Activated CD4-positive, alpha-beta T cell treated with anti-CD3 and anti-CD28 coated beads for 36 hours (primary cell): ENCODE measurements at places on chromosomes 11 and 22. TPM values are rescaled to one million over a fixed set of nuclear protein-coding genes. Genes with fewer than 3 reads are reported as not detected.

GRCh38 chr11:62726156-62726914 is 922 bp downstream of the HNRNPUL2 start:
- peak overlapping the region; percentile 87 for H3K4me3 ChIP-seq
- H3K27ac ChIP-seq, result peak overlapping the region; percentile 91
- peaks cover 42% of the 10 kb centered on the region for H3K4me1 ChIP-seq
- H3K27me3 ChIP-seq, result no peaks in the 10 kb centered on the region

DNA sequence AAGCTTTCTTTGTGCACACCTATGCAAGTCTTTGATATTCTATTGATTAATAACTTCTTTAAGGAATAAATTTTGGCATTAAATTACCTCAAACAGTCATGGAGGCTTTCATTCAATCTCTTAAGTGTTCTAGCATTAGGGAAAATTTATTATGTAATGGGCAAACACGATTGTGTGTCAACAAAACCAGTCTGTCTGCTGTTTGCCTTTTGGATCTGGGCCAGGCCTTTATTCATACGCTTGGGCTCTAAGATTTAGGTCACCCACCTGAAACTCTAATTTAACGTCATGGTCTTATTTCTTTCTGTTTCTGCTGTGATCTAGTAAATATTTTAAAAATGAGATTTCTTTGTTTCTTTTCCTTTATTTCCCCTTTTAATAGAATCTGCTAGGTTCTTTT is 1270.6 kb downstream of the LRRC4C start:
- H3K4me3 ChIP-seq, result no peak overlapping the region
- no peak overlapping the region for H3K27ac ChIP-seq
- no peaks in the 10 kb centered on the region for H3K27me3 ChIP-seq
- no peak for DNase-seq
- H3K4me1 ChIP-seq, result no peaks in the 10 kb centered on the region

GRCh38 chr11:18676803-18677202 is 21.8 kb upstream of the TMEM86A start:
- H3K4me1 ChIP-seq, result peaks cover 14% of the 10 kb centered on the region
- H3K27me3 ChIP-seq, result no peaks in the 10 kb centered on the region
- no peak for DNase-seq
- H3K36me3 ChIP-seq, result no peaks in the 10 kb centered on the region
- no peak overlapping the region for H3K27ac ChIP-seq

DNA sequence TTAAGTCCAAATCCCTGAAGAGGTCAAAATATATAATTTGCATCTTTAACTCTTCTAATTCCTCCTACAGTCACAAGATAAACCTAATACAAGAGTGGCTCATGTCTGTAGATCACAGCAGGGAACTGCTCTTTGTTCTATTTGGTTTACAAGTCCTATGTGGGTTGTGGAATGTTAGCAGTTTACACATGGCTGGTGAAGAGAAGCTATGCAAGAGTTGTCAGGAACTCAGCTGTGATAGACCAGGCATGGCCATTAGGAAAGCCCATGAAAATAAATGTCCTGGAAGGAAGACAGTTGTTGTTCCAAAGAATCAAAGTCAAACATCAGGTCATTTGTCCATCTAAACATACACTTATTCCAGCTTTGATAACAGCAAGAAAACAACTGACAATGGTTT is 312.4 kb upstream of the PITPNB start:
- no peaks in the 10 kb centered on the region for H3K4me1 ChIP-seq
- H3K27ac ChIP-seq, result no peak overlapping the region
- peaks cover 2% of the 10 kb centered on the region for H3K27me3 ChIP-seq
- no peak for DNase-seq

DNA sequence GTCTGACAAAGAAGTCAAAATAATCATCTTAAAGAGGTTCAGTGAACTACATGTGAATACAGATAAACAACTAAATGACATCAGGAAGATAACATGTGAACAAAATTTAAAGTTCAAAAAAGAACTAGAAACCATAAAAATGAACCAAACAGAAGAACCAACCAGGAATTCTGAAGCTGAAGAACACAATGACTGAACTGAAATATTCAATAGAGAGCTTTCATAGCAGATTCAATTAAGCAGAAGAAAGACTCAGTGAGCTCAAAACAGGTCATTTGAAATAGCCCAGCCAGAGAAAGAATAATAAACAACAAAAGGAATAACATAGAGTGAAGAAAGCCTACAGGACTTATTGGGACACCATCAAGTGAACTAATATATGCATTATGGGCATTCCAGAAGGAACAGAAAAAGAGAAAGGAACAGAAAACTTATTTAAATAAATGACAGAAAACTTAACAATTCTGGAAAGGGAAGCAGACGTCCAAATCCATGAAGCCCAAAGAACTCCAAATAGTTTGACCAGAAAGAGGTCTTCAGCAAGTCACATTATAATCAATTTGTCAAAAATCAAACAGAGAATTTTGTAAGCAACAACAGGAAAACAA is 11.0 kb upstream of the SLC36A4 start:
- H3K27ac ChIP-seq, result no peak overlapping the region
- H3K36me3 ChIP-seq, result peaks cover 2% of the 10 kb centered on the region
- peaks cover 12% of the 10 kb centered on the region for H3K27me3 ChIP-seq
- no peak for DNase-seq
- H3K4me3 ChIP-seq, result no peak overlapping the region

DNA sequence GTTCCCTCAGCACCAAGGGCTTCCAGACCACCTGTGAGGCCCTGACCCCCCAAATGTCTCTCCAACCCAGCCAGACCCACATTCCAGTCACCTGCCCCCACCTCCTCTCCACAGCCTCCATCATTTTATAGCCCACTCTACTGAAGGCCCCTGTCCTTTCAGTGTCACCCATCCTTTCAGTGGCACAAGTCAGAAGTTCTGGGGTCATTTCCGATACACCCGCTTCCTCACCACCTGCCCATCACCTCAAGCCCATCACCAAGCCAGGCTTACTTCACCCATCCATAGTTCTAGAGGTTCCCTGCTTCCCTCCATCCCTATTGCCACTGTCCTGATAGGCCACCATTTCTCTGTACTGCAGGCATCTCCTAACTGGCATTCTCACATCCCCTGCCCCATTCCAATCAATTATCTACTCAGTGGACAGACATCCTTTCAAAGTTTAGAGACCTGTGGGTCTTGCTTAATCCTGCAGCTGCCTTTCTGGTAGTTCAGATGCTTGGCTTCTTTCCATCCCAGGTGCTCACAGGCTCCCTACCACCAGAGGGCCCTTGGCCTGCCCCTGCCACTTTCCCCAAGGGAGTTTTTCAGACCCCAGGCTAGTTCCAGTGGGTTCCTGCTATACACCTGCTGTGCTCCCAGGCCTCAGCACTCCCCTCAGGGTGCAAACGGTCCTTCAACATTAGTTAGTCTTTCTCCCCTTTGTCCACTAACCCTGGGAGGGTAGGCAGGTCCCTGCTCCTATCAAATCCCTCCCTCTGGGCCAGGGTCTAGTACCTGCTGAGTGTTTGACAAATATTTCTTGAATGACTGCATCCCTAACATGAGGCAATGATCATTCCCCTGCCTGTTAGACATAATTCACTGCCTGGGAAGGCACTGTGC is 7.6 kb downstream of the KCNQ1OT1 start:
- no peak overlapping the region for H3K27ac ChIP-seq
- no peak overlapping the region for H3K4me3 ChIP-seq
- no peaks in the 10 kb centered on the region for H3K4me1 ChIP-seq
- DNase-seq, result peak; percentile 6

- no peaks in the 10 kb centered on the region for H3K27me3 ChIP-seq
- H3K4me3 ChIP-seq, result no peak overlapping the region
- H3K36me3 ChIP-seq, result peaks cover 15% of the 10 kb centered on the region
- DNase-seq, result no peak
Measured at GRCh38 chr11:70307176-70307575, 36.7 kb downstream of the PPFIA1 start.

- H3K36me3 ChIP-seq, result no peaks in the 10 kb centered on the region
- H3K4me3 ChIP-seq, result no peak overlapping the region
- no peak overlapping the region for H3K27ac ChIP-seq
- no peaks in the 10 kb centered on the region for H3K4me1 ChIP-seq
Measured at GRCh38 chr11:120682866-120683265, 171.3 kb downstream of the GRIK4 start.

Gene CNTF
- total RNA-seq, result 3.4 TPM

Gene SGSM1
- 0.35 TPM for total RNA-seq

Gene ISX
- total RNA-seq, result not detected

Gene MS4A4A
- total RNA-seq, result not detected

Gene ZFPL1
- total RNA-seq, result 31.8 TPM

Gene LARGE1
- 0.39 TPM for total RNA-seq

Gene ADM2
- 7.9 TPM for total RNA-seq

Gene FJX1
- 0.69 TPM for total RNA-seq

Gene SMC1B
- 0.62 TPM for total RNA-seq

Gene BLID
- total RNA-seq, result not detected

Gene VWCE
- total RNA-seq, result 6.8 TPM
